ENCODE measurements at places on chromosomes 2 and 18.

GRCh38 chr2:62309465-62310091 is 113.7 kb downstream of the B3GNT2 start:
- DNase-seq: no peak

- no peak for DNase-seq
These were observed 154.3 kb upstream of the LTBP1 start for GRCh38 chr2:32792416-32792815.

DNA sequence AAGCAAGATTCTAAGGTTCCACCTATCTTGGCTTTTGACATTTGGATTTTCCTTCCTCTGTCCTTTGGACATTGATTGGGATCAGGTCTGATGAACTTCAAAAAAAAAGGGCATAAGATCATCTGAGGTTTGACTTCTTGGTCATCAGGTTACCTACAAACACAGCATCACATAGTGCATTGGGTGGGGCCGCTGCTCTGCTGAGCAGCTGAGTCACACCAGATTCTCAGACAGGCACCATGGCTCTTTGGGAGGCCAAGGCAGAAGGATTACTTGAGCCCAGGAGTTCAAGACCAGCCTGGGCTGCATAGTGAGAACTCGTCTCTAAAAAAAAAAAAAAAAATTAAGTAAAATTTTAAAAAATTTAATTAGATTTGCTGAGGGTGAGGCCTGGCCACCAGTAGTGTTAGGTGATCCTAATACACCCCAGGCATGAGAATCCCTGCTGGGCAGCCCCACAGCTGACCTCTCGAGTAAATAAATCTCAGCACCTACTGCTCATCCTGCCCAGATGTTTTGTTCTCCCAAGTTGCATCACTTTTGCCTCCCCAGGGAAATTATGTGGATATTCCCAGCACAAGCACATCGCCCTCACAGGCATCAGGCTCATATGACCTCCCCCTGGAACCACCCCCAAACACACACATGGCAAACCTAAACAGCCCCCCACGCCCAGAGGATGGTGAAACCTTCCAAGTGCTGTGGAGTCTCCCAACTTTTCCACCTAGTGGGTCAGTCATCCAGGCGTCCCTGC is 5.3 kb downstream of the MLPH start:
- no peak for DNase-seq

DNA sequence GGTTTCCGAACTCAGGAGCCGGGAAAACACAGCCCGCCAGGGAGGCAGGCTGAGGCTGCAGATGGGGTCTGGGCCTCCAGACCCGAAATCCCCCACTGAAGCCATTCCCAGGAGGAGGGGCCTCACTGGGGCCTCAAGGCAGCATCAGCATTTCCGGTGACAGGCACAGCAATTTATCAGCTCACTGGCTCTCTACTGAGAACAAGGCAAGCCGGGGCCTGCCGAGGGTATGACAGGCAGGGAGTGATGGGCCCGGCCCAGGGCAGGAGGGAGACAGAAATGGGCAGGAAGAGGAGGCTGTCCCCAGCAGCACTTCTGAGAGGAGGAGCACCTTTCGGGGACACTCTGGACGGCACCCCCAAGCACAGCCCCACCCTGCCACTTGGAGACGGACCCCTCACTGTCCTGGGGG is 12.5 kb downstream of the SDC1 start:
- no peak for DNase-seq

DNA sequence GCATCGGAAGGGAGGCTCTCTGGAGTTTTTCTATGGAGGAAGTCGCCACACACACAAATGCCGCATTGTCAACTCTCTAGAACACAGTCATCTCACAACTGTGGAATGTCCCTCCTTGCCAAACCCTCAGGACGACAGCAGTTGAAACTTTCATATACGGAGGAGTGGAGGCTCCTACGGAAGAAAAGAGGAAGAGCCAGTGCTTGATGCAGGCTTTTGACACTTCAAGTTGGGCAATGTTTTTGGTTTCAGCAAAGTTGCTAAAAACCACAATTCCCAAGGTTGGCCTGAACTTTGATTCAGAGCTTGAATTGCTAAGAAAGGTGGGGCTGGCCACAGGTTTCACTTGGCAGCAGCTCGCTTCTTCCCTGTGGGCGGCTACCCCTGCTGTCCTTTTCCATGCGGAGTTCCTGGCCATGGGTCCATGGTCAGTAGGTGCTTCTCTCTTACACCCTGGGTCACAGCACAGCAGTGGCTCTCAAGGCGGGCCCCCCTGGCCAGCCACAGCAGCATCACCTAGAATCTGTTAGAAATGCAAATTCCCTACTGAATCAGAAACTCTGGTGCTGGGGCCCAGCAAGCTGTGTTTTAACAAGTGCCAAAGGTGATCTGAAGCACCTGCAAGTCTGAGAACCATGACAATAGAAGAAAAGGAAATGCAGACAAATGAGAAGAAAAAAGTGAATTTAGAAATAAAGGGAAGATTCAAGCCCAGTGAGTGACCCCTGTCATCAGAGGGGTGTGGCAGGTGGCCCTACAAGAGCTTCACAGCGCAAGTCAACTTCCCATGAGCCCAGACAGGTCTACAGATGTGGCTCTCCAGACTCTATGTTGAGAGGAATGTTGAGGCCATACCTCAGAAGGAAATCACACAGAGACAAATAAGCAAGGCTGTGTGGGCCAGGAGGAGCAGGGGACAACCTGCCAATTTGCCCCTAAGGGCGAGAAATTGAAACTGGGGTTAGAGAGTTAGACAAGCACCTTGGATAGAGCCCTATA is 856.4 kb downstream of the RNF144A start:
- no peak for DNase-seq

DNA sequence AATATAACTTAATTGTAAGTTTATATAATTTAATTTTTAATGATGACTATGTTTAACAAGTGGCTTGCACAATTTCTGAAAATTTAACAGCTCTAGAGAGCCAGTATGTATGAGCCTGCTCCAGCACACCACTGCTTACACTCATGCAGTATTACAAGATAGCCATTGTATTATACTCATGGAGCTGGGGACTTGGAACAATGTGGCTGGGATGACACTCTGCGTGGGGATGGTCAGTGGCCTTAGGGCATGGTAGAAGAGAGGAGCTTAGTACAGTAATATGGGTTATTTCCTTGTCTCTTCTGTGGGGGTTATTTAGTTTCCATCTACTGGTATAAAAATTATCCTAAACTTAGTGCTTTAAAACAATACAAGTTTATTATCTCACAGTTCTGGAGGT is 105.1 kb upstream of the STON1 start:
- peak; percentile 7 for DNase-seq

DNA sequence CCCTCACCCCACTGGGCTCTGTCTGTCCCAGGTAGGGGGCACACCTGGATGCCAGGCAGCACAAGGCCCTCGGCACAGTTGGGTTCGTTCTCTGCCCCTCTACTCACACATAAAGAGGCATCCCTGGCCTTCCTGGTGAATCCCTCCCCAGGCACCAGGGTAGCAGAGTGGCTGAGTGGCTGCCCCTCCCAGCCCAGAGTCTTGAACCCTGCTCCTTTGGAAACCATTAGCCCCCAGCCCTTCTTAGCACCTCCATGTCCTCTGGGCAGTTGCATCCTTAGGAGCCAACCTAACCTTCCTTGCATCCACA is 2.0 kb downstream of the GPC1 start:
- no peak for DNase-seq

- no peak for DNase-seq
These were observed 681.0 kb upstream of the GCFC2 start for GRCh38 chr2:76391678-76392077.

GRCh38 chr2:55901941-55902340 is 21.6 kb downstream of the EFEMP1 start:
- no peak for DNase-seq

DNA sequence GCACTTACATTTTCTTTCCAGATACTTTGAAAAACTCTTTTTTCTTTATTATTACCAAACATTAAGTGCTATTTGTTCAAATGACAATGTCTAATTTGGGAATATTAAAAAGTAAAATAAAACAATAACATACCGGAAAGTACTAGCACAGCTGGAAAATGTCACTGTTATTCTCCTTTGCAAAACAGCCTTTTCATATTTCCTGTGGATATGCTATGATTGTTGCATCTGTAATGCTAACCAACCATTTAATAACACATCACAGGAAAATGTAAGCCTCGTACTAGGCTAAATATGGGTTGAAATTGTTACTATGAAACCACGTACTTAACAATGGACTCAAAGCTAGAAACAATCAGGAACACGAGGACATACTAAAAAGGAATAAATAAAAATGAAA is 298.1 kb downstream of the CBLN2 start:
- no peak for DNase-seq

DNA sequence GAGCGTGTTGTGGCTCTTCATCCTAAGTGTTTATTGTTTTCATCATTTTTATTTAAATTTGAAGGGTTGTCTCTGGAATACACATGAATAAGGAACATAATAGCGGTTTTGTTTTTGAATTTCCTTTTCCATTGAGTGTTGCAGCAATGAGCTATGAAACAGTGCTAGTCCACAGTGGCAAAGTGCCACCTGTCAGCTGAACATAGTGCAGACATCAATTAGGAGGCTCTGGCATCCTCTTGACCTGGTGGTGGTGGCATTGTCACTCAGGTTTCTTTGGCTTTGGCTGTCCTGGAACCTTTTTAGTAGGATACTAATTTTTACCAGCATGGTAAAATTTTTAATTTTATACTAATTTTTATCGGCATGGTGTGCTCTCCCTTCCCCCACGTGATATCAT is 63.2 kb downstream of the UGGT1 start:
- no peak for DNase-seq

GRCh38 chr2:191867507-191867847 is 20.6 kb upstream of the CAVIN2 start:
- no peak for DNase-seq

DNA sequence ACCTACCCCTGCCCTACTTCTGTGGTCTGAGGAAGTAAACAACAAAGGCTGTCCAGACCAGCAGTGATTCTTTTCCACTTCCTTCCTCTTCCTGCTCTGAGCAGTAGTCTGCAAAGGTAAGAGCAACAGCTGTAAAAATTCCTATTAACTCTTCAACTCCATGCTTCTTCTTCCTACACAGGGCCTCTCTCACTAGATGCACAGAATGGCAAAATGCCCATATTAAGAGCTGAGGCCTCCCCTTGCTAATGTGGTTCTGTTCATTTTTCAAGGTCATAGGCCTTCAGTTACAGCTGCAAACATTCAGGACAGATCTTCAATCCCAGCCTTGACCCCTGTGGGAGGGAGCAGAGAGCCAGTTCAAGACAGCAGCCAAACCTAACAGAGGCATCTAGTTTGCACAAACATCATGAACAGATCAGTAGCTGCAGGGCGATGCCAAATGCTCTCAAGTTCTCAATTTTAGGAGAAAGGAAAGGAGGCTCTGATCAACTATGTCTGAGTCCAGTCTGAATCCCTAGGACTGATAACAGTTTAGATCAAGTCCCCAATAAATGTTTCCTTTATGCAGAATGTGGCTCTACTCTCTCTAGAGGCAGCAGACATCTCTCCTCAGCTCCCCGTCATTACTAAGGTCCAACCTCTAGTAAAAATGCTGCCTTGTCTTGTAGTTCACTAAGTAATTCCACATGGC is 20.9 kb downstream of the SLC40A1 start:
- DNase-seq: no peak

DNA sequence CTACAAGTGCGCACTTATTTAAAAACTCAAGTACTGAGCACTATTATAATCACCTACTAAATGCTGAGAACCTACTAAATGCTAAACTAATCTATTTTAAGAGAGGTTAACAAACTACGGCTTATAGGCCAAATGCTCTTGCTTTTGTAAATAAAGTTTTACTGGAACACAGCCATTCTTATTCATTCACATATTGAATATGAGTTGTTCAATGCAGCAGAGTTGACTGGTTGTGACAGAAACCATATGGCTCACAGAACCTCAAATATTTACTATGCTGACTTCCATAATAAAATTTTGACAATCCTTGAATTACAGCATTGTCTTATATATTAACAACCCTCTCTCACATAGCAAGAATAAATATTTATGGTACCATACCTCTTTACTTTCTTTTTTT is 103.2 kb downstream of the ZNF521 start:
- DNase-seq: no peak

GRCh38 chr2:226873826-226874225 is 38.0 kb downstream of the RHBDD1 start:
- no peak for DNase-seq

DNA sequence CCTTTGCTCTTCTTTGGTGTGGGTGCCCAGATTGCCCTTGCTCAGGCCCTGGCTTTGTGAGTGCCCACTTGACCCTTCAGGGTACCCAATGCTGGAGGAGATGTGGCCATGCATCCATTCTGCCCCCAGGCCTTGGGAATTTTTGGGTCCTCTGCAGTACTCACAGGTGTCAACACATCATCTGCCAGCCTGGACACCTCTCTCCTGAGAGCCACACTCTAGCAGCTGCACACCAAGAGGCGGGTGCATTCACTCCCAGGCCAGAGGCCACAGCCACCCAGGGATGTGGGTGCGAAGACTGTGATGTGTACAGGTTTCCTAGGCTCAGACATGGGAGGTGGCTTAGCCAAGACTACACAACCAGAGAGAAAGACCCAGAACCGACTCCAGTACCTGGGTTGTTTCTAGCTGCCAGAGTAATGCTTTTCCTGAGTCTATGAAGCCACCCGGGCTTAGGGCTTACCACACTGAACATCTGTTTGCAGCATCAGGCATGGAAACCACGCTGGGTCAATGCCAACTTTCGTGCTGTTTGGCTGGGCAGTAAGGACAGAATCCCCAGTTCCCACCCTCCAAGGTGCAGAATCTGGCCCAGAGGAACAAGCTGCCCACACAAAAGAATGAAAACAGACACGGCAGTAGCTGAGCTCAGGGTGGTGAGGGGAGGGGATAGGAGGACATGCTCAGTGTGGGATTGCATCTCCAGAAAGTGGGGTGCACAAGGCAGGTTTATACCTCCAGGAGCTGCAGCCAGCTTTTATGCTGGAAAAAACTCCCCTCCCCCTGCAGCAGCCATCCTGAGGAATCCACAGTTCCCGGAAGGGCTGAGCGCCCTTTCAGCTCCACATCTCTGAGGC is 40.1 kb downstream of the KCNF1 start:
- DNase-seq: no peak

DNA sequence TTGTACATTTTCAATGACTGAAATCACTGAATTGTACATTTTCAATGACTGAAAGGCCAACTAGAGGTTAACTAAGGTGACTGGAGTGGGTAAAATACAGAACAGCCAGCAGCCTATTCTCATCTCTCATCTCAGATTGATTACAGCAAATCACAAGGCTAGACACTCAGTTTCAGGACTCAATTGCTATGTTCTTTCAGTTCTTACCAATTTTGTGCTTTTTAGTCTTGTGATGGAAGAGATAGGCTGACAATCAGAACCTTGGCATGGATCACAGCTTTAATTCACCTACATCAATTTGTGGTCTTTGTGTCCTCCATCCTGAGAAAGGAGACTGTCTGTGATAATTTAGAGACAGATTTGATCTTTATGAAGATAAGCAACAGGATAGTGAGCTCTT is 124.7 kb downstream of the GULP1 start:
- DNase-seq: no peak

All from H1 (cell line).